Suprapubic skin (tissue), 4 donors: ENCODE measurements at places on chromosomes 16 and 17. TPM values are rescaled to one million over a fixed set of nuclear protein-coding genes. Genes with fewer than 3 reads are reported as not detected.

ARRB2 gene
- 14.3 TPM for total RNA-seq

SLC38A8 gene
- total RNA-seq: not detected

- no peaks in the 10 kb centered on the region for H3K36me3 ChIP-seq
- no peaks in the 10 kb centered on the region for H3K27me3 ChIP-seq
- DNase-seq: no peak
- no peak overlapping the region for H3K4me3 ChIP-seq
- H3K27ac ChIP-seq: no peak overlapping the region
- no peaks in the 10 kb centered on the region for H3K4me1 ChIP-seq
These were observed 29.8 kb upstream of the LCMT1 start for GRCh38 chr16:25081702-25082101.

GRCh38 chr17:33854596-33854995, 400.5 kb upstream of the CCL2 start:
- DNase-seq: no peak
- H3K4me3 ChIP-seq: no peak overlapping the region
- H3K36me3 ChIP-seq: no peaks in the 10 kb centered on the region
- no peak overlapping the region for H3K27ac ChIP-seq
- no peaks in the 10 kb centered on the region for H3K4me1 ChIP-seq

DNA sequence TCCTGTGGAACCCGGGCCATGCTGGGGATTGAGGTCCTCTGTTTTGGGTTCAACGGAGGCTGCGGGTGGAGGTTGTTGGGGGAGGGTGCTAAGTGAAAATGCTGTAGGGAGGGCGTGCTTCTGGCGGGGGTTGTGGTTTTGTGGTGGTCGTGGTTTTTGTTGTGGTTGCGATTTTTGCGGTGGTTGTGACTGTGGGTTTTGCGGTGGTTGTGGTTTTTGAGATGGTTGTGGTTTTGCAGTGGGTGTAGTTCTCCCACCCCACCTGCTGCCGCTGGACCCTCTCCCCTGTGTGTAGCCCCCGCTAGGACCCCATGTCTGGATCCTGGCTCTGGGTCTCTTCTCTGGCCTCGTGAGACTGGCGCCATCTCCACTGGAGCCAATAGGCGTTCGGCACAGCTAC, 4.9 kb upstream of the SSTR5 start:
- H3K4me3 ChIP-seq: no peak overlapping the region
- no peaks in the 10 kb centered on the region for H3K36me3 ChIP-seq
- H3K27ac ChIP-seq: no peak overlapping the region
- no peak for DNase-seq

DNA sequence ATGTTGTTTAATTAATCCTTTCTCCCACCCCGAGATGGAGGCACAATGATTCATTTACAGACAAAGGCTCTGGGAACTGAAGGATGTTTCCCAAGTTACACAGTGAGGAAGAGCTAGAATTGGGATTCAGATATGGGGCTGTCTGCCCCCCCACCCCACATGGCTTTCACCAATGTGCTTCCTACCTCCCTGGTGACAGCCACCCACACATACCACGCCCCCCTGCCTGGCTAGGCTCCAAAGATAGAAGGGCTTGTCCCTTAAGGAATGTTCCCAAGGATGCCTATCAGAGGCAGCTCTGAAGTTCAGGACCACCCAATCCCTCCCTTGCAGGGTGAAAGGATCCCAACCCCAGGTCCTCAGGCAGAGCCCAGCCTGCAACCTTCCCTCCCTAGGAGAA, 32.9 kb downstream of the CFAP20 start:
- H3K27ac ChIP-seq: no peak overlapping the region
- no peak overlapping the region for H3K4me3 ChIP-seq
- no peaks in the 10 kb centered on the region for H3K36me3 ChIP-seq
- DNase-seq: no peak
